ENCODE measurements at places on chromosomes 1 and 21.
A peak's percentile ranks its signal among the peaks of the same experiment; 100 is the strongest.

- no peak for DNase-seq
Measured at GRCh38 chr1:202037706-202038296, 27.4 kb downstream of the ELF3 start.

GRCh38 chr1:214472364-214472763, 79.0 kb downstream of the PTPN14 start:
- DNase-seq, result no peak

GRCh38 chr1:50077273-50077672, 31.4 kb upstream of the ELAVL4 start:
- DNase-seq, result no peak

DNA sequence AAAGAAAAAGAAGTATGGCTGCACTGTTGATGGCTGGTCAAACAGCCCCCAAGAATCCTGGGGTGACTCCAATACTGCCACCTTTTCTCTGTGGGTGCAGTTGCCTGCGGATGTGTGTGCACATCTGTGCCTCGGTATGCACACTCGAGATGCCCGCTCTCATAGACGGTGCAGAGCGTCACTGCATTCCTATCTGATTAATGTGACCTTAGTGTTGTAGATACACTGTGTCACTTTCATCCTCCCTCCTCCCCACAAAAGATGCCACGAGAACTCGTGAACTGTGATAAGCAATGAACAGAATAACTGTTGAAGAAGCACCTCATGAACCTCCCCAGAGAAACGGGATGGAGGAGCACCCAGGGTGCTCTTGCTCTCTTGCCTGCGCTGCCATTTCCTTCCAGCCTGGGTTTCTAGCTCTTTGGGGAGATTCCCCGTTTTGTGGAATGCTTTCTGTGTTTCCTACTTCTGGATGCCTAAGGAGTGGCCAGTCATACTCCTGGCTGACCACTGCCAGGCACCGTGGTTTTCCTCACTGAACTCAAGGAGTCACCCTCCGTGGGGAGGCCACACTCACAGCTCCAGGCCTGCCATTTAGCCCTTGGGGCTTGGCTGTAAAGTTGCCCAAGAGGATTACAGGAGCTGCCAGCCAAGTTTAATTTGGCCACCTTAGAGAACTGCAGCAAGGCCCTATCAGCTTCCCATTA, 32.0 kb downstream of the NTPCR start:
- DNase-seq, result no peak

- DNase-seq, result no peak
Measured at GRCh38 chr1:246597340-246597739, 31.1 kb downstream of the CNST start.

- no peak for DNase-seq
Measured at GRCh38 chr1:157189986-157190982, 52.1 kb upstream of the ETV3 start.

DNA sequence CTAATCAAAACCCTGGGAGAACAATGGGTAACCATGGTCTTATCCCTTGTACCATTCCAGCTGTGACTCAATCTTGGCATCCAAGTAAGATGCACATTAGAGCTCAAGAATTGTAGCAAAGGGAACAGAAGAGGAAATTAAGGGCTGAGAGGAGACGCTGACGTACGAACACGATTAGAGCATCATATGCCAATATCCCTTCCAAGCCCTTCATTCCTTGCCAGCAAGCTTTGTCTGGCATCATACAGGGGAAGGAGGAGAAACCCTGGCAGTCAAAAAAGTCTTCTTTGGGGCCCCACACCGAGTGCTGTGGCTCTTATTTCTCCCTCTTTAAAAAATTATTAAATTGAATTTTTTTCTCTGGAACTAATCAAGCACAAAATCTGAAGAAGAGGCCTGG, 120.9 kb downstream of the ASTN1 start:
- no peak for DNase-seq

GRCh38 chr1:41995441-41996130, 76.9 kb upstream of the HIVEP3 start:
- no peak for DNase-seq

DNA sequence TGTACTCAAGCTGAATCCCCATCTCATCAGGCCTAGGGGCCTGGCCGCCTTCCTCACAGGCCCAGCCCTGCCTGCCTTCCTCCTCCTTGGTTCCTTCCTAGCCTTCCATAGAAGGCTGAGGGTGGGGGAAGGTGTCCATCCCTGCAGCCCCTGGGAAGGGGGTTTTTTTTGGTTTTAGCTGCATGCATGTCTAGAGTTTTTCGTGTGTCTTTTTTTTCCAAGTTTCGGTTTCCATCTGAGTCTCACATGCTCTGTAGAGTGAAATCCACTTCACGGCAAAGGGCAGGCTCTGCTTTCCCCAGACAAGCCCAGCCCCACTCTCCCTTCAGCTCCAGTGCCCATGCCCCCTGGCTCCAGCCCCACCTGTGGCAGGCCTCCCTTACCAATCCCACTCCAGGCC, 32.1 kb downstream of the GRHL3 start:
- DNase-seq, result peak; percentile 18

DNA sequence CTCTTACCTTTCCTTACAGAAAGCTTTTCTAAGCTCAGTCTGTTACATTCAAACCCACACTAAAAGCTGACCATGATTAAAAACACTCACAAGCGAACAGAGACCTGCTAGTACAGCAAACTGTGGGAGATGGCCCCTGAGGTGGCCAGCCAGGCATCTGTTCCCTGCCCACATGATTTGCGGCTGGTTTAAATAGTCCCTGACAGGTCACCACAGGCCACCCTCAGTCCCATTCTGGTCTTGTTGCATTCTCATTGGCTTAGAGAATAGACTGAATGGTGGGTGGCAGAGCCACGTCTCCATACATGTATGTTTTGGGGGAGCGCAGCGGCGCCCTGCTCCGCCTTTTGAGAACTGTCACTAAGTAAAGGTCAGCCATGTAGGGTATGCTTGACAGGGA, 2.3 kb upstream of the ACTA1 start:
- DNase-seq, result no peak

DNA sequence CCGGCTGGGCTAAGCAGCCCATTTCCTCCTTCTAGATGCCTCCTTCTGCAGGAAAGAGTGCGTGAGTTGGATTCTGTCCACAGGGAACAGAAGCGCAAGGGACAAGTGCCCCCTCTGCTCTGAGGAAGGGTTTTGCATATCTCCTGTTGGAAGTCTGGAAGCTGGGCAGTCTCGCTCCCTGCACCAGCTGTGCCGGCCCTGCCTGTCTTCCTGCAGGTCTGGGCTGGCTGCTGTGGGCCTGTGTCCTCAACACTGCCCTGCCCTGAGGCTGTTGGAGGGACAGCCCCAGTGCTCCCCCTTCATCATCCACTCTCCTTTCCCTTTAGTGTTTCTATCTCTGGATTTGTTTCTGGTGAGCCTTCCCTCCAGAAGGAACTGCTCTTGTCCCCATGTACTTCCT, 21.8 kb downstream of the ADARB1 start:
- DNase-seq, result no peak

DNA sequence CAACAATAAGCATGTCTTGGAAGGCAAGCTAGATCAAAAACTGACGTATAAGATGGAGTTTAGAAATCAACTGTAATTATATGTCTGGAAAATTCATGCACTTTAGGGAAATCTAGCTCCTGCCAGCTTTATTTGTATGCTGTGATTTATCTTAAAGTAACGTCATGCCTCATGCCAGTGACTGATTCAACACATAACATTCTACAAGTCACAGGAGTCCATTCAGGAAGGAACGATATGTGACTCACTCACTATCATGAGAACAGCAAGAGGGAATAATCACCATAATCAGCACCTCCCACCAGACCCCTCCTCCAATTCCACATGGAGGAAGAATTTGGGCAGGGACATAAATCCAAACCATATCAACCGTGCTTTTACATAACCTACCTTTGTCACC, 682.4 kb upstream of the ADAMTS5 start:
- DNase-seq, result no peak

- no peak for DNase-seq
Measured at GRCh38 chr1:218600968-218601367, 255.8 kb downstream of the TGFB2 start.

GRCh38 chr1:50959303-50959912, 659 bp downstream of the FAF1 start:
- no peak for DNase-seq

DNA sequence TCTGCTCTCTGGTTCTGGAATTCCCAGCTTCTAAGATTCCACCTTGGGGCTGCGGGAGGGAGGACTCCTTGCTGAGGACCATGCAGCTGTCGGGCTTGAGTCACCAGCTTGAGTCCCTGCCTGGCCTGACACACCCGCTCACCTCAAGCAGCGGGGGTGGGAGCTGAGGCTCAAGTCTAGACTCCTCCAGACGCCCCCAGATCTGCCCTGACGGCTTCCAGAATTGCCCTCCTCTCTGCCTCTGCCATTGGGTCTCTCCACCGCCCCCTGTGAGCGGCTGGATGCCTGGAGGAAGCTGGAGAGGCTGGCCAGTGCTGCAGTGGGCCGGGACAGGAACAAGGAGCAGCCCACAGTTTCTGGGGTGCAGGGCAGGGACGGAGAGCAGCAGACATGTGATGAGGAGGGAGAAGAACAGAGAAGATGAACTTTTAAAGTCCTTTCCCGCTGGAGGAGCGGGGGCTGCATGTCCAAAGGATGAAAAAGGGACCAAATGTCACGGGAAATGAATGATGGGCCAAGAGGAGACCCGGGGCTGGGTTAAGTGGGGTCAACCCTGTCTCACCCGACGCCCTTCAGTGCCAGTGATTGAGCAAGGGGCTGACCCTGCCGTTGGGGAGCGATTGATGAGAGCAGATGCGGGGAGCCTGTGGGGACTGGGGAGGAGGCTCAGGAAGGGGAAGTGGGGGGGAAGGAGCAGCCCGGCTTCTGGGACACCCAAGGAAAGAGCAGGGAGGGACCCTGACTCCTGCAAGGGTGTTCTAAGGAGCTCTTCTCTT, 13.5 kb downstream of the CRABP2 start:
- no peak for DNase-seq

DNA sequence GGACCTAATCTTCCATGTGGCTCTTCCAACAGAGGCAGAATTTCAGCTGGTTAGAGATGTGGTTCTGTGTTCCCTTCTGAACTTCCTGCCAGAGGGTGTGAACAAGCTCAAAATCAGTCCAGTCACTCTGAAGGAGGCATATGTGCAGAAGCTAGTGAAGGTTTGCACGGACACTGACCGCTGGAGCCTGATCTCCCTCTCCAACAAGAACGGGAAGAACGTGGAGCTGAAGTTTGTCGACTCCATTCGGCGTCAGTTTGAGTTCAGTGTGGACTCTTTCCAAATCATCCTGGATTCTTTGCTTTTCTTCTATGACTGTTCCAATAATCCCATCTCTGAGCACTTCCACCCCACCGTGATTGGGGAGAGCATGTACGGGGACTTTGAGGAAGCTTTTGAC, 17.3 kb downstream of the TENT5C start:
- no peak for DNase-seq

- no peak for DNase-seq
Measured at GRCh38 chr1:200969726-200970561, 53.6 kb downstream of the KIF21B start.

- DNase-seq, result no peak
Measured at GRCh38 chr1:29325675-29326074, 89.4 kb downstream of the PTPRU start.

- no peak for DNase-seq
Measured at GRCh38 chr21:24023936-24024335, 1583.3 kb downstream of the MRPL39 start.

- DNase-seq, result no peak
Measured at GRCh38 chr21:28949318-28949717, 43.4 kb downstream of the LTN1 start.

GRCh38 chr1:7526867-7527732, 244.0 kb upstream of the VAMP3 start:
- no peak for DNase-seq

GRCh38 chr21:29893687-29894086, 46.1 kb downstream of the GRIK1 start:
- DNase-seq, result no peak

DNA sequence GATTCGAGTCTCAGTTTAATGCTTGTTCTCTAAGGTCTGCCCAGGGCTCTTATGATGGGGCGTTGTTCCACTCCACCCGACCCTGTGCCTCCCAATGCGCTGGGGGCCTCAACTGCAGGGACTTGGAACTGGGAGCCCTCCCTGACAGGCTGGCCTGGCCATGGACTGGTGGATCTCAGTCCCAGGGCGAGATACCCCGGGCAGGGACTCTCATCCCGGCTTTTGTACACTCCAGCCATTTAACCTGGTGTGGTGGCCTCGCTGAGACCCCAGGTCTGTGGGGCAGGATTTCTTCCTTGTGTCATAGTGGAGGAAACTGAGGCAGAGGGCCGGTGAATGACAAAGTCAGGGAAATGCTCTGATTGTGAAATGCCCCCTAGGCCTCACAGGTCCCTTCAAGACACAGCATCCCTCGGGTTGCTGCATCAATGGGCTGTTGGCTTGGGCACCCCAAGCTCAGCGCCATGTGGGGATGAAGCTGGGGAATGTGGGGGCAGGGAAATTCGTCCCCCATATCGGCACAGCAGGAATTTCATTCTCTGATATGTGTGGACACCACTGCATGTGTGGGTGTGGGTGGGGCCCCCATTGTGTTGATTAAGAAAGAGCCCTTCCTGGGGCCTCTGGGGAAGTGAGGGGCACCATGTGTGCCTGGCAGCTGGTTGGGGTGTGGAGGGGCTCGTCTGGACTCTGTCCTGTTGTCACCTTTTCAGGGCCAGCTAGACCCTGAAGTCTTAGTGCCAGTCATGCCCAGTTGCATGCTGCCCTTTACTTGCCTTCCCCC, 19.9 kb upstream of the ZNF678 start:
- DNase-seq, result no peak
